IMR-90 (cell line): ENCODE measurements at places on chromosomes 11 and 22. TPM values are rescaled to one million over a fixed set of nuclear protein-coding genes. Genes with fewer than 3 reads are reported as not detected.

- no peak for DNase-seq
- H3K4me1 ChIP-seq = peaks cover 9% of the 10 kb centered on the region
- H3K27ac ChIP-seq = no peak overlapping the region
- H3K4me3 ChIP-seq = no peak overlapping the region
- H3K36me3 ChIP-seq = no peaks in the 10 kb centered on the region
- H3K27me3 ChIP-seq = no peaks in the 10 kb centered on the region
Measured at GRCh38 chr11:33182246-33182878, 21.1 kb upstream of the CSTF3 start.

SAA1 gene
- total RNA-seq = not detected in 2 replicates

MUC2 gene
- not detected in 2 replicates for total RNA-seq

DNA sequence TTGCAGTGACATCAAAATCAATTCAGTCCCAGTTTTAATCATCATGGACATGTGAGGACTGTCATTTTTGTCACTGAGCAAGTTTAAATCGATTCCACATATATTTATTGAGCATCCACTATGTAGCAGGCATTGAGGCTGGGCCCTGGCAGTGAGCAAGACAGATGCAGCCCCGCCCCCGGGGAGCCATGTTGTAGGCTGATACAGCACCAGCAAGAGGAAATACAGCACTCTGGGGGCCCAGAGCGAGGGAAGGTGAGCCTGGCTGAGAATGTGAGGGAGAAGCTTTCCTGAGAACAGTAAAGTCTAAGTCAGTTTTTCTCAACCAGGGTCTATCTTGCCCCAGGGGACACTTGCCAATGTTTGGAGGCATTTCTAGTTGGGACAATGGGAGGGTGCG lies 108.6 kb upstream of the ASPHD2 start:
- H3K27me3 ChIP-seq = peaks cover 8% of the 10 kb centered on the region; the same call in 1 of the 2 replicates
- DNase-seq = no peak
- no peak overlapping the region for H3K27ac ChIP-seq
- H3K4me3 ChIP-seq = no peak overlapping the region
- H3K36me3 ChIP-seq = no peaks in the 10 kb centered on the region
- H3K4me1 ChIP-seq = peaks cover 3% of the 10 kb centered on the region
